ENCODE measurements at places on chromosomes 5 and 9. TPM values are rescaled to one million over a fixed set of nuclear protein-coding genes. Genes with fewer than 3 reads are reported as not detected.

- DNase-seq = no peak
These were observed 35.0 kb downstream of the SNCAIP start for GRCh38 chr5:122346897-122347581.

GRCh38 chr5:14959399-14960119 lies 88.0 kb upstream of the ANKH start:
- DNase-seq = no peak

GRCh38 chr9:120742951-120743416 lies 28.7 kb upstream of the MEGF9 start:
- no peak for DNase-seq

Gene RHOBTB3
- 18.1 TPM for polyA plus RNA-seq

DNA sequence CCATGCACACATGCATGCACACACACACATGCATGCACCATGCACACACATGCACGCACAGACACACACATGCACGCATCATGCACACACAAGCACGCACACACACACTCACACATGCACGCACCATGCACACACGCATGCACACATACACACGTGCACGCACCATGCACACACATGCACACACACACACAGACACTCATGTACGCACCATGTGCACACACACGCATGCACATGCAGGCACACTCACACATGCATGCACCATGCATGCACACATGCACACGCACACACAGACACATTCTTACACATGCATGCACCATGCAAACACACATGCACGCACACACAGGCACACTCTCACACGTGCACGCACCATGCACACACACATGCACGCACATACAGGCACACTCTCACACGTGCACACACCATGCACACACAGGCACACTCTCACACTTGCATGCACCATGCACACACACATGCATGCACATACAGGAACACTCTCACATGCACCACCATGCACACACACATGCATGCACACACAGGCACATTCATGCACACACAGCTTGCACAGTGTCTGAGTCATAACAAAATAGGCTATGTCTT lies 117.5 kb downstream of the TENT4A start:
- no peak for DNase-seq

Gene SPINK6
- 9.9 TPM for polyA plus RNA-seq

GRCh38 chr5:80964919-80965318 lies 4.8 kb downstream of the RASGRF2 start:
- DNase-seq = no peak

DNA sequence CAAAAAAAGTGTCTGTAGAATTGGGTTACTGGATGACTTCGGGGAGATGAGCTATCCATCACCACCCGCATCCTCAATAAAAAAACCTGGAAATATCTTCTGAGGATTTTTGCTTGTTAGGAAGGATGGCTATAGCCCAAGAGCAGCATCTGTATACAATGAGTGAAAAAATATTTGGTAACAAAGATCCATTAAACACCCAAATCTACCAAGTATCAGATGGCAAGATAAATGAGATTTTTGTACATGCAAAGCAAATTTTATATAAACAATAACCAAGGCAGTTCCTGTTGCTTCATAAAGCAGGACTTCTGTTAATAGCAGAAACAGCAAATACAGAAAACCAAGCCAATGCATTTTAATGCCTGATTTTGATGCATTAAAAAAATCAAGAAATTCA lies 166.6 kb downstream of the SLC28A3 start:
- DNase-seq = no peak

GRCh38 chr5:8907168-8907868 lies 638.6 kb downstream of the SEMA5A start:
- no peak for DNase-seq

All from thymus (tissue), 14 donors.